ENCODE measurements at places on chromosomes 7 and 10. TPM values are rescaled to one million over a fixed set of nuclear protein-coding genes. Genes with fewer than 3 reads are reported as not detected.

The IL15RA gene
- 4.4 TPM for polyA plus RNA-seq

The RBAK gene
- 17.7 TPM for polyA plus RNA-seq

The SLF2 gene
- 64.1 TPM for polyA plus RNA-seq

The SLC13A4 gene
- 5.6 TPM for polyA plus RNA-seq

The STEAP2 gene
- 5.8 TPM for polyA plus RNA-seq

The LRRC61 gene
- polyA plus RNA-seq = 20.4 TPM
